Frontal cortex (tissue), 4 donors: ENCODE measurements at places on chromosomes 2 and 18.
A peak's percentile ranks its signal among the peaks of the same experiment; 100 is the strongest.

GRCh38 chr2:108220942-108221541, 18.7 kb upstream of the SULT1C3 start:
- no peak for DNase-seq

- no peak for DNase-seq
These were observed 160.6 kb downstream of the AFF3 start for GRCh38 chr2:99981840-99982239.

GRCh38 chr2:197238043-197238365, 72.6 kb downstream of the ANKRD44 start:
- no peak for DNase-seq

GRCh38 chr2:43519643-43520221, 76.1 kb downstream of the THADA start:
- DNase-seq, result no peak

DNA sequence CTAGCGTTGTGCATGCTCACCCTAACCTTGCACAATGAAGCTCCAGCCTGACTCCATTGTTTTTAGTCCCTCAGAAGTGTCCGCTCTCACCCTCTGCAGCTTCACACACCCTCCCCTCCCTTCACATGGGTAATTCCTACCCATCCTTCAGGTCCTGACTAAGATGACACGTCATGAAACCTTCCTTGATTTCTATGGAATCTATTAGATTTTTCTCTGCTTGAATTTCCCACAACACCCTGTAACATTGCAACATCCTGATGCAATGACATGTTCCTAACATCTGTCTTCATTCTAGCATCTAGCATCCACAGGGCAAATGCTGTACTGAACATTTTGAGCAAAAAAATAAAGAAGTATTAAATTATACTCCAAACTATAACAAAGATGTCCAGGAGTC, 77.0 kb upstream of the PID1 start:
- no peak for DNase-seq

DNA sequence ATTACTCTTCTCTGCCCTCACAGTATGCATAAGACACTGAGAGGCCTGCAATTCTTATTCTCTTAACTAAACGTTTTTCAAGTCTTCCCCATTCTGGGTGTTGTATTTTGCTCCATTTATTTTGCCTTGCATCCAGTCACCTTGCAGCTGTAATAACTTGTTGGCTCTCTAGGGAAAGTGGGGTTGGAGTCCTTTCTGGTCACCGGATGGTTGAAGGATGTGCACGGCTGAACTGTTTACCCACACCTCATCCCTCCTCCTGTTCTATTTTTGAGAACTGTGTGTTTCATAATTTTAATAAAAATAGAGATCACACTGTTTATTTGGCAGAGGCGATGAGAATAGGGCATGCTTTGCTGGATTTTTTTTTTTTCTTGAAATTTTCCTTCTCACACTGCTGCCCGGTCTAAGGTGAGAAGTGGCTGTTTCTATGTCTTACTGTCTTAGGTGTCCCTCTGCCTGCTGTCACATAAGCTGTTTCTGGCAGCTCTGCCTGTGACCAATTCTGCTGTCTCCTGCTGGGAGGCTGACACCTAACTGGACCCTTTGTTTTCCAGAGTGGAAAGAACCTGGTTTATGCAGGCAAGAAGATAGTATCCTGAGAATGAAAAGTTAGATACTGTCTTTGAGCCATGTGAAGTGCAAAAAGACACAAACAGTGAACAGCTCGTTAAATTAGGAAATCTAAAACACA, 342.6 kb downstream of the DPP10 start:
- no peak for DNase-seq

DNA sequence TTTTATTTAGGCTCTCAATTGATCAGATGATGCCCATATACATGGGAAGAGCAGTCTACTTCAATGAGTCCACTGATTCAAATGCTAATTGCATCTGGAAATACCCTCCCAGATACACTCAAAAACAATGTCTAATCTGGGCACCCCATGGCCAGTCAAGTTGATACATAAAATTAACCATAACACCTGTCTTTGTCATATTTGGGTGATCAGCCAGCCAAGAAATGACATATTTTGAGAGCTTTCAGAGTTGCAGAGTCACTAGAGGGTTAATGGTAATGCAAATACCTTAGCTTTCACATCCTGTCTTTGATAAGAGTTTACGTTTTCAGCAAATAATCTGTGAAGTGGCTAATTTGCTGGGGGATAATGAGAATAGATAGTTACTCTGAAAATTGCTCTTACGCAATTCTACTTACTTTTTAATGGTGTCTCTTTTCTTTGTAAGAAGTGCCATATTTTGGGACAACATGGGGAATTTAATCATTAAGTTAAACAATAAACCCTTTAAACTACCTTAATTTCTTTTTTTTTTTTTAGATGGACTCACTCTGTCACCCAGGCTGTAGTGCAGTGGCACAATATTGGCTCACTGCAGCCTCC, 49.1 kb downstream of the CCDC195 start:
- DNase-seq, result no peak

- DNase-seq, result no peak
These were observed 45.6 kb upstream of the GREB1L start for GRCh38 chr18:21196426-21196825.

GRCh38 chr2:5932556-5933469, 240.6 kb downstream of the SOX11 start:
- DNase-seq, result peak; percentile 19

DNA sequence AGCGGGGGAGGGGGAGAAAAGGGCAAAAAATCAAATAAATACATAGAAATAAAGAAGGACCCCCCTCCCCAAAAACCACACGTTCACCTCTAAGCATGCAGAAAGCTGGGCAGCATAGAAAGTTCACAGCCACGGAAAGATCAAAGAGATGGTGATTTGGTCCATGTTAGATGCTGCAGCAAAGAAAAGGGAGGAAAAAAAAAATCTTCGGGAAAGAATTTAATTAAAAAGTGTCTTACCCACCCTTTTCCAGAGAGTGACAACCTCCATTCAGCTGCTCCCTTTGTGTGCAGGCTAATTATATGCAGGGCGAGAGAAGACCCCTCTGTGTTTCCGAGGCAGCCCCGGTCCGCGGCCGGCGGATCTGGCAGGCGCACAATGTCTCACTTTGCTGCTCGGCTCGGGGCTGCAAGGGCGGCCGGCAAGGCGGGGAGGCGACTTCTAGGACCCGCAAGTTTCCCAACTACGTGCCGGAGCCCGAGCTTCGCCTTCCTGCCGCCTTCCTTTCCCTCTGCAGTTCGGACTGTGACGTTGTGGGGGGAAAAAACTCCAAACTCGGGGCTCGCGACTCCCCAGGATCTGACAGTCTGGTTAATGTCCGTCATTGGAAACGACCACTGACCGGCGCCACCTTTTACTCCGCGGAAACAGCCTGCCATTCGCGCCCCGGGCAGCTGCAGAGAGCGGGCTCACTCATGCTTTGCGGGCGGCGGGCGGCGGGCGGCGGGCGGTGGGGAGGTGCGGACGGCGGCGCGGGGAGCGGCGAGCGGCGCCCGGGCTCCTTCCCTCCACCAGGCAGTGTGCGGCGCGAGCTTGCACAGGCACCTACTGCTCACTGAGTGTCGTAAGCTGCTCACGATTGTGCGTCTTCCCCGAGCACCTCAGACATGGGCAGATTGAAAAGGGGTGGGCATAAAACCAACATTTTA, at the start of gene LRRTM1:
Gene LRRTM1 (minus strand): TSS at position 844 of the 929 bp plus-strand sequence. CDS start 933 bp downstream, outside the sequence.
- DNase-seq, result peak; percentile 43

DNA sequence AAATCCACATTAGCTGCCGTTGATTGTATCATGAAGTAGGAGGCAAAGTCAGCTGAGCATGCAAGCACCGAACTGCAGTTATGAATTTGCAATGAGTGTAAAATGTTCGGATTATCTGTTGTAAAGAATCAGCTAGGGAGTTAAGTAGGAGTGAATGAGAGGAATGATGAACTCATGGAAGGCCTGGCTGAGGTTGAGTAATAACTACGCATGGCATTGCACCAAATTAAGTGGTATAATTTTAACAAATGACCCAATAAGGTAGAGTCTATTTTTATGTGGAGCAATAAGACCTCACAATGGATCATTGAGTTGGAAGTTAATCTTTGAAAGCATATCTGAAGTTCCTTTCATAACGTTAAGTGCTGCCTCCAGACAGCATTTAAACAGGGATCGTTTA, 288.2 kb upstream of the CHST9 start:
- DNase-seq, result no peak

GRCh38 chr2:239911641-239912071, 113.5 kb downstream of the NDUFA10 start:
- DNase-seq, result no peak

DNA sequence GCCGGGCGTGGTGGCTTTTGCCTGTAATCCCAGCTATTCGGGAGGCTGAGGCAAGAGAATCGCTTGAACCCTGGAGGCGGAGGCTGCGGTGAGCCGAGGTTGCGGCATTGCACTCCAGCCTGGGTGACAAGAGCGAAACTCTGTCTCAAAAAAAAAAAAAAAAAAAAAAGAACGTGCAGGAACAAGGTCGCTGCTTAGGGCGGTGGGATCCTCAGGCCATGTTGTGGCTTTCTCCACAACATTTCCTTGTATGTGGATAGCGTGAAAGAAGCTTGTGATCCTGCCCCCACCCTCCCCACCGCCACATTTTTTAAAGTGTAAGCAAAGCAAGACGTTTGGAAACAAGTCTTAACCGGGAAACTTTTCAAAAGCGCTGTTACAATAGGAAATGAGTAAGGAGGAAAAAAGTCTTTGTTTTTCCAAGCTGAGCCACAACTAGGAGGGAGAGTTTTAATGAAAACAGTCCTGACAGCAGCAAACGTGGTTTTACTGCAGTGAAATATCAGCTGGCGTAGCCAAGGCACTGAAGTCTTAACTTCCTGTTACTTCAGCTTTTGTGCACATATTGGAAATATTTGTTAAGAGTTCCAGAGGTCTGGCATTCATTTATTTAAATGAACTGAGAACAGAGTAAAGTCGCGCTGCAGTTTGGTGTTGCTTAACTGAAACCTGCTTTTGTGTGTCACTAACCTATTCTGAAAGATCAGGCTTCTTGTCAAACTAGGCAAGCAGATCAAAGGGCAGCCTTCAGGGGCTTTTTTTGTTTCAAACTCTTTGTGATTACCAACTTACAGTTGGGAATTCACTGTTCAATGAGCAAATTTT, 3.8 kb downstream of the TGIF1 start:
- no peak for DNase-seq
